ENCODE measurements at places on chromosomes 3 and 15.

GRCh38 chr3:99637368-99638111 is 854 bp upstream of the COL8A1 start:
- peak; percentile 67 for DNase-seq

DNA sequence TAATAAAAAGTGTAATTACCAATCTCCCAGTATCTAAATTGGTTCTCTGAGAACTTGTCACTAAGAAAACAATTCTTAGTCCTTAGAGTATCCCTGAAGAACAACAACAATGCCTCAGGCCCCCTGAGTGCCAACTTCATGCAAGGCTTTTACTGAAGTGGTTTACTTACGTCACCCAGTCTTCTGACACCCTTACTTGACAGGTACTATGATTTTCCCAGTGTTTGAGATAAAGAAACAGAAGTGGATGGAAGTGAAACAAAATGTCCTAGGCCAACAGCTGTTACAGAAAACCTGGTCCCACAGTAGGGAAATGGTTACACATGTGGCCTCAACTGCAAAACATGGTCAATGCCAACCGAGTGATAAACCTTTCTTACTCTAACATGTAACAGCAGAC is 331.1 kb downstream of the FOXP1 start:
- no peak for DNase-seq

GRCh38 chr3:29463304-29463703 is 182.4 kb downstream of the RBMS3 start:
- DNase-seq, result no peak

DNA sequence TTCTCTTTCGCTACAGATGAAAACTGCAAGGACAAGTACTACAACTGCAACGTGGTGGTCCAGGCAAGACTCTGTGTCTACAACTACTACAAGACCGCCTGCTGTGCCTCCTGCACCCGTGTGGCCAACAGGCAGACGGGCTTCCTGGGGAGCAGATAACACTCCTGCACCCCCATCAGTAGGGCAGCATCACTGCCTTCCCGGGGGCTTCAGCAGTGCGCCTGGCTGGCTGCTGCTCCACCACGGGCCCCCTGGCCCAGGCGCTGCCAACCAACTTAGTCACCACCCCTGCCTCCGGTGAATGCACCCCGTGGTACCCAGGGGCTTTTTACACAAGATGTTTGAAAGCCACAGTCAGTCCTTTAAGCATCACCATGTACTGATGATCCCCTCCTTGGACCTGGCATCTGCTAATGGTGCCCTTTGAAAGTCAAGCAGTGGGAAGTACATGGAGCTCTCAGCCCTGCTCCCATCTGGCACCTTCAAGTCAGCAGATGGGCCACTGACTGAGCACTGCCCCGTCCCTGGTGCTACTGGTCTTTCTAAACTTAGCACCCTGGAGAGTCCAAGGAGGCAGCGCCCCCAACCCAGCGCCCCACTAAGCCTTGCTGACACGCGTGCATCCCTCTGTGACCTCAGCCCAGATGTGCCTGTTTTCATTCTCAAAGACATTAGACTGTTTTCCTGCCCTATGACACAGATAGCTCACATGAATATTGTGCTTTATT is 33.0 kb upstream of the NR2E3 start:
- DNase-seq, result no peak

GRCh38 chr15:65979316-65979715 is 110.0 kb downstream of the RAB11A start:
- no peak for DNase-seq

DNA sequence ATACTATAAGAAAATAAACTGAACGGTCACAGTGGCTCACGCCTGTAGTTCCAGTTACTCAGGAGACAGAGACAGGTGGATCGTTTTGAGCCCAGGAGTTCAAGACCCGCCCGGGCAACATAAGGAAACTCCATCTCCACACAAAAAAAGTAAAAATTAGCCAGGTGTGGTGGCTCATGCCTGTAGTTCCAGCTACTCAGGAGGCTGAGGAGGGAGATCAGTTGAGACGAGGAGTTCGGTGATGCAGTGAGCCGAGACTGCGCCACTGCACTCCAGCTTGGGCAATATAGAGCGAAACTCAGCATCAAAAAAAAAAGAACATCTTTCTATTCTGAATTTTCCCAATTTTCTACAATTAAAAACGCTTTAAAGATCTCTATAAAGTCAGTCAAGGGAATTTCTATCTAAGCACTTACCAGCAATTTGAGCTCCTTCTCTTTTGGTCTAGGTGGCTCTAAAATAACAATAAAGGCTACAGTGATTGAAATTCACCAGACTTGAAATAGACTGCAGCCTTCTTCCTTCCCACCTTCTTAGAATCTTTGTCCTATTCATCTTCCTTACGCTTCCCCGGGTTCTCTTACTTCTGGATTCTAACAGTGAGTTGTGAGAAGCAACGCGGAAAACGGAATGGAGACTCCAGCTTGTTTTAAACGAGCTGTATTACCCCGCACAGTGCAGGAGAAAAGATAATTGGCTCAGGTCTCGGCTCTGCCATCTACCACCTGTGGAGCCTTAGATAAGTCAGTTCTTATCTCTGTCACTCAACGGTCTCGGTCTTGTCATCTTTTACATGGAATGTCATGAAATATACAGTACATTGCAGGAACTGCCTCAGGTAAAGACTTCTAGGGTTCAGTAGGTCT is 812 bp upstream of the SEC62 start:
- DNase-seq, result no peak

GRCh38 chr15:96457841-96458240 is 127.3 kb downstream of the NR2F2 start:
- DNase-seq, result no peak

DNA sequence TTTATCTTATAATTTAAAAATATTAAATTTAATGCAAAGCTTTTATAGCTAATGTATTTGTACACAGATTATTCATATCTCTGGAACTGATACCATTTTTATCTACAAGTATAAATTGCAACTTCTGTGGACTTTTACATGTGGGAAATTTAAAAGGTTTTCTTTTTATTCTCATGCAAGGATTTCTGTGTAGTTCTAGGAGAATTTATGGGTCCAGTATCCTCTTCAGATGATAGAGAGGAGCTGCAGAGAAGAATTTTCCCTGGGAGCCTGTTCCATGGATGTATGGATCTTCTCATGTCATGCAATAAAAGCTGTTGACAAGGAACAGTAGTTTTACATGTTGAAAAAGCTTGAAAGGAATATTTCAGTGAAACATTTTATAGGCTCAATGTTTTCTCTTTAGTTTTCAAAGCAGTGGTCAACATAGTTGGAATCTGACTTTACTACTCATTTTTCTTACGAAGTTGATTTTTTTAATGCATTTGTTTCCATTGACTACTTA is 119.7 kb downstream of the MCTP2 start:
- no peak for DNase-seq

DNA sequence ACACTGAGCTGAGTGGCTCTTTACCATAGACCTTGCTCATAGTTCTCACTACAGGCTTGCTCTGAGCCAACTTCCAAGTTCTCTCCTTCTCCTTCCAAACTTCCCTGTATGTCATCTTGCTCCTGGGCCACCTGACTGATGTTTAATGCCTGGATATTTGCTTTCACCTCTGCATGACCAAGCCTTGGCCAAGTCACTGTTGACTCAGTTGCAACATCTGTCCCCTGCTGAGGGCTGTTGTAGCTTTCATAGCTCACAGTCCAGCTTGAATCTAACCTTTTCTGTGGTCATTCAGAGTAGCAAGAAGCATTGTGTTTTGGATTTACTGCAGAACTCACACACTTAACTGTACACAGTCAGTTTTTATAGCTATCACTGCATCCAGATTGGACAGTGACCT is 171.8 kb upstream of the ROPN1 start:
- no peak for DNase-seq

DNA sequence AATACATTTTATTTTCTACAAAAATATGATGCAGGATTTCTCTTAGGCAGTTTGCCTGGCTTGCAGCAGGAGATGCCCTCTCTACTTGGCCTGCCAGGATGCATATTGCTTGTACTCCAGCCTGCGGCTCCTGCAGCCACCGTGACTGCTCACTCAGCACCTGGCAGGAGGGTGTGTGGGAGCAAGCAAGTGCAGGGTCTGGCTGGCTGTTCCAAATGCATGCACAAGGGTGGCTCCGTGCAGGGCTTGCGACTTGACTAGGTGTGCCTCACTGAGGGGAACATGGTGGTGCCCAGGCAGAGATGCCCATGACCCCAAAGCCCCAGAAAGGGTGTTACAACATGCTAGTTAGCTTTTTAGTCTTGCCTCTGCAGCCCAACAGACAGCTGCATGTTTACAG is 1240.2 kb upstream of the ALCAM start:
- no peak for DNase-seq

- DNase-seq, result no peak
These were observed 198.7 kb downstream of the NTRK3 start for GRCh38 chr15:88057836-88058235.

- DNase-seq, result no peak
These were observed 199.2 kb upstream of the CFAP20DC start for GRCh38 chr3:59249004-59249403.

DNA sequence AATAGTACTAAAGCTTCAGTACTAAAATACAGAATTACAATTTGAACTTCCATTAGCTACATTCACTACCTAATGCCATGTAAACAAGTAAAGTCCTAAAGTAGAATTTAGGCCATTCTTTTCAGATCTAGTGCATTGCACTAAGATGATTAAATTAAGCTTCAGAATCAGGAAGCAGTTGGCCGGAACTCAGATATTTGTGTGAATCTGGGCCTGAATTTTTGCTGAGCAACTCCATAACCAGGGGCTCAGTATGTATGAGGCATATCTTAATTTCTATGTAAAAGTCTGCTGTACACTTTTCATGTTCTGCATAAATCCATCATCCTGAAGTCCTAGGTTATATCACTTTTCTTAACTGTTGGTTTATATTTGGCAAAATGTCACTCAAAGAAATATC is 246.4 kb downstream of the RBMS3 start:
- no peak for DNase-seq

- peak; percentile 25 for DNase-seq
These were observed 58.0 kb downstream of the HRH1 start for GRCh38 chr3:11212299-11212608.

DNA sequence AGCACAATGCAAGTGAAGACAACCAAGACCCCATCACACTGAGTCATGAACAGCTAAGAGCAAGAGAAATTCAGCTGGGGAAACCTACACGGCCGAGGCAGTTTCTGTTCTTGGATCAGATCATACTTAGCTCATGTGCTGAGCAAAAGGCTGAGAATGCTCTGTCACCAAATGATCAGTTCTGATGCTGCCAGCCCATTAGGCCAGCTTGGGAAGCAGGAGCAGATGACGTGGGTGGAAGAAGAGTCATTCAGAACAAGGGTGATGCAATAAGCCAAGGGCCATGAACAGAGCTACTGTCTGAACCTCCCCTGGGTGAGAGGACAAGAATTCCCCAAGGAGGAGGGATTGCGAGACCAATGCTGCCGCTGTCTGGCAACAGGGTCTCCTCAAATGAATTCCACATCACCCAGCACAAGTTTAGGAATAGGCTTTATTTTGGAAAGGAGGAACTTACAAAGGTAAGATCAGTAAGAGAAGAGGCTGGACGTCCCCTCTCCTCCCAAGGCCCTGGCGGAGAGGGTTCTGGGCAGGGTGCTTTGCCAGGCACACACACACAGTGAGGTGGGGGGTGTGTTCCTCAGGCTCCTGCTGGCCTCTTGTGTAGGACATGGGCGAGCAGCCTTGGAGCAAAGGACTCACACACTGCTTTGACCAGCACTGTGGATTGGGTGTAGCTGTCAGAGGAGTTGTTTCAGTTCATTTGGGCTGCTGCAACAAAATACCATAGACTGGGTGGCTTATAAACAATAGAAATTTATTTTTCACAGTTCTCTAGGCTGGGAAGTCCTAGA is 65.6 kb upstream of the CTXND1 start:
- DNase-seq, result peak; percentile 6

DNA sequence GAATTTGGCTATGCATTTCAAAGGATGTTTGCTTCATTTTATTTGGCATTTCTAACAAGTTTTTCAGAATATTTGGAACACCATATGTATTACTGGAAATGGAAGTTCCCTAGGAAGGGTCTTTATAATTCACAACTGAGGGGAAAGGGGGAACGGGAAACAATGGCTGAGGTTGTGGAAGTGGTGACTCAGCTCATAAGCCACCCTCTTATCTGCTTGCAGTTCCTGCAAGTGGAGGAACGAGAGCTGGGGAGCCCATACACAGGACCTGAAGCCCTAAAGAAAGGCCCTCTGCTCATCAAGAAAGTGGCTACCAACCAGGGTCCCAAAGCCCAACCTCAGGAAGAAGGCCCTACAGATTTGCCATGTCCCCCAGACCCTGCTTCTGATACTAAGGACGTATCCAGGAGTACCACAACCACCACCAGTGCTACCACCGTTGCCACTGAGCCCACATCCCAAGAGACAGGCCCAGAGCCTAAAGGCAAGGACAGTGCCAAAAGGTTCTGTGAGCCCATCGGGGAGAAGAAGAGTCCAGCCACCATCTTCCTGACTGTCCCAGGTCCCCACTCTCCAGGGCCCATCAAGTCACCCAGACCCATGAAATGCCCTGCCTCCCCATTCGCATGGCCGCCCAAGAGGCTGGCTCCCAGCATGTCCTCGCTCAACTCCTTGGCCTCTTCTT is 37.9 kb downstream of the ESYT3 start:
- DNase-seq, result no peak

GRCh38 chr3:2568156-2568555 is 469.5 kb downstream of the CNTN4 start:
- no peak for DNase-seq

DNA sequence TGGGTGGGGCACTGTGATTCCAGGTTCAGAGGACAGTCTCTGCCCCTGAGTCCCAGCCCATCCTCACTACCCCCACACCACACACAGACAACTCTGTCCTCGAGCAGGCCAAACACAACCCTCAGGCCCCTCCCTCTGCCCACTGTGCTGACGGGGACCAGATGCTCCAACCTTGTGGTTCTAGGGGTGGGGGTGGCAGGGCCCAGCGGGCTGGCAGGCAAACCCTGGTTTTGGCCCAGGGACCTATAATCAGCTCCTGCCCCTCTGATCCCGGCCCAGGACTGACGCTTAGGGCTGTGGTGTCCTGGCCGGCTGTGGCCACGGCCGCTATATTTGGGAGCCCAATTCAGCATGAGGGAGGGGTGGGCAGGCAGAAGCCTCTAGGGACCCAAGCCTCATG is 5.0 kb upstream of the MYL3 start:
- no peak for DNase-seq

DNA sequence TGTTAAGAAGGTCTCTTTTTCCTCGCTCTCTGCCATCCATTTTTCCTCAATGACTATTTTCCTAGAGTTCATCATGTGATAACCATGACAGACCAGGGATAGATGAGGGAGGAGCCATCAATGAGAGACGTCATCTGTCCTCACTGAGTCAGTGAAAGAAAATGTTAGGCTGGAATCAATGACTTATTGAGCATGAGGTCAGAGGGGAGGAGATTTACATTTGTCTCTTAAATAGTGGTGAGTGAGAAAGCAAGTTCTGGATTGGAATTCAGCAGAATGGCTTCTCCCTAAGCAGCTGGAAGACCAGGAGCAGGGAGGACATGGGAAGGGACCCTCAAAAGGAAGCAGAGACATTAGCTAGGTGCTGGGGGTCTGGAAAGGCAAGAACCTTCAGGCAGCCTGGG is 28.2 kb upstream of the USP3 start:
- DNase-seq, result peak; percentile 29

All from A673 (cell line).